ENCODE measurements at places on chromosomes 13 and 19.

DNA sequence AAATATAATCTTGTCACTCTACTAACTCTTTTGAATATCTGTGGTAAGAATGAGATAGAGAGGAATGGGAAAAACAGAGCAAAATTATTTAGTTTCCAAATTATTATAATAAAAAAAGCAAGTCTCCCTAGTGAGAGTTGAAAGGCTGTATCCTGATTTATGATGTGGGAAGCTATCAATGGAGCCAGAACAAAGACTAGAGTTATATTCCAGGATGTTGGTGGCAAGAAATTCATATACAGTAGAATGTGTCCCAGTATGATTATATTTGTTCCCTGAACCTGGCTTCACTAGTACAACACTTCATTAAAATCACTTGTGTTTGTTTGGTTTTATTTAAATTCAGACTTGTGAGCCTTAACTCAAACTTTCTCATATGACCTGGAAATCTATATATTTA is 630.3 kb downstream of the GPC5 start:
- no peak for DNase-seq

DNA sequence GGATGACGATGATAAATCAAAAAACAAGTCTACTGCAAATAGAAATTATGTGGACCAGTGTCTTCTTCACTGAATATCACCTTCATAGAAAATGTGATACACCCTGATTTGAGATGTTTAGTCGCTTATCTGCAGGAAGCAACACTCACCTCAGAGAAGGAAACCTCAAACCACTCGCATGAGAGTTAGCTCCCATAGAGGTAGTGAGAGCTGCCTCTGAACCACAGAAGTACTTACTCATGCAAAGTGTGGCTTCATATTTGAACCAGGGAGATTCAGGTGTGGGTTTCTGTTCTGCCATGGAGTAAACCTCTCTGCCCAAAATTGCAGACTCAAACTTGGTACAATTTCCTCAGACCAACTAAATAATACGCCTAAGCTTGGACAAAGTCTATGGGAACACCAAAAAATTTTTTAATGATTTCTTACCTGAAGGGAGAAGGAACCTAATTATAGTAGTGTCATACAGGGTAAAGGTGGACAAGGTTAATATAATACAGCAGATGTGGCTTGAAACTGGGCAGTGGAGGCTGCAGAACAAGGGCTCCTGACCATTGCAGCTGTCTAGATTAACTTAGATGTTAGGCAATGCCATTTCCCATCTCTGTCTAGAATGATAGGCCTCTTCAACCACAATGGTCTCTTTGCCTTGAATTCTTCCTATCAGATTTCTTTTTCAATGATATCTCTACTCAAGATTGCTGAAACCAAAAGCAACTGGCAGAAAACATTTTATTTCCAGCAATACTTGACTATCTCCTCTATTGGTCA is 29.6 kb upstream of the RCBTB2 start:
- DNase-seq = no peak

DNA sequence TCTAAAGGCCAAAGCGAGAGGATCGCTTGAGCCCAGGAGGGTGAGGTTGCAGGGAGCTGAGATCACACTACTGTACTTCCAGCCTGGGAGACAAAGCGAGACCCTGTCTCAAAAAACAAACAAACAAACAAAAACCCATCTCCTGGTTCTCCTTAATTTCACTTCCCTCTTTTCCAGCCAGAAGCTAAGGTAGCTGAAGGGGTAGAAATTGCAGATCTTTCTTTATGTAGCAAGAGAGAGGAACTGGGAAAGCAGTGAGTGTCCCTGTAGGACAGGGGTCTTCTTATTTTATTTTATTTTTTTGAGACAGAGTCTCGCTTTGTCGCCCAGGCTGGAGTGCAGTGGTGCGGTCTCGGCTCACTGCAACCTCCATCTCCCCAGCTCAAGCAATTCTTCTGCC is 4.5 kb upstream of the TSPAN16 start:
- no peak for DNase-seq

DNA sequence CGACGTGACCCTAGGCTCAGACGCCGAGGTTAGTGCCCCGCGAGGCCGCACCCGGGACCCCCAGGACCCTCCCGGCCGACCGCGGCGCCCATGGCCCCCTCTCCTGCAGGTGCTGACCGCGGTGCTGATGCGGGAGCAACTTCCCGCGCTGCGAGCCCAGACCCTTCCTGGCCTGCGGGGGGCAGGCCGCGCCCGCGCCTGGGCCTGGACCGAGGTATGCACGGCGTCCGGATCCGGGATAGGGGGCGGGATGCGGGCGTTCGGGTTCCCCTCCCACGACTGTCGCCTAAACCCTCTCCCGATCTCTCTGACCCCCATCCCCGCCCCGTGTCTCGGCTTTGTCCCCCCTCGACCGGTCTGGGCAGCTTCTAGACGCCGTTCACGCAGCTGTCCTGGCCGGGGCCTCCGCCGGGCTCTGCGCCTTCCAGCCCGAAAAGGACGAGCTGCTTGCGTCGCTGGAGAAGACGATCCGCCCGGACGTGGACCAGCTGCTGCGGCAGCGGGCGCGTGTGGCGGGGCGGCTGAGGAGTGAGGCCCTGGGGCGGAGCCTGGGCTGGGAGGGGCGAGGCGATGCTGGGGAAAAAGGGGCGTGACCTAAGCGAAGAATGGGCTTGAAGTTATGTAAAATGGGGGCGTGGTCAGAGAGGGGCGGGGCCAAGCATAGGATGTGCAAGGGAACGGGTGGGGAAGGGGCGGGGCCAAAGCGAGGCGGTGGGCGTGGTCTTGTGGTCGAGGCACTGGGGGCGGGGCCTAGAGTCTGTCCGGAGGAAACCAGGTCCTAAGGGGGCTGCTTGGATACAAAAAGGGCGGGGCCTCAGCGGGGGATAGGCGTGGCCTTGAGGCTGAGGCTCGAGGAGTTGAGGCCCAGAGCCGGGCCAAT is 16.0 kb upstream of the COLGALT1 start:
- peak; percentile 57 for DNase-seq

DNA sequence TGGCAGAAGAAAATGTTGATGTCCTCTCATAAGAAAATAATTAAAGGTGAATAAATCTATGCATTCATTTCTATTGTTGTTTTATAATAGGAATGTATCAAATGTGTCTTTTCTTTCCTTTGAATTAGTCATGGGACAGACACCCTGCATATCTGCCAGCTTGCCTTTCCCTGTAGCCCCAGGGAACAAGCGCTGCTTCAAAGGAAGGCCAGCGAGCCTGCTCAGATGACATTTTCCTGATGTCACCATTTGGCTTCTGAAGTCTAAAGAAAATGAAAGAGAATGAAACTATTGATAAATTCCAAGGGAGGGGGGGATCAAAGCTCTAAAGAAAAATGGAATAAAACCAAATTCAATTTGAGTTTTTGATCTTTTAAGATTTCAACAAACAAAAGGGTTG is 574.8 kb downstream of the IRS2 start:
- DNase-seq = no peak

DNA sequence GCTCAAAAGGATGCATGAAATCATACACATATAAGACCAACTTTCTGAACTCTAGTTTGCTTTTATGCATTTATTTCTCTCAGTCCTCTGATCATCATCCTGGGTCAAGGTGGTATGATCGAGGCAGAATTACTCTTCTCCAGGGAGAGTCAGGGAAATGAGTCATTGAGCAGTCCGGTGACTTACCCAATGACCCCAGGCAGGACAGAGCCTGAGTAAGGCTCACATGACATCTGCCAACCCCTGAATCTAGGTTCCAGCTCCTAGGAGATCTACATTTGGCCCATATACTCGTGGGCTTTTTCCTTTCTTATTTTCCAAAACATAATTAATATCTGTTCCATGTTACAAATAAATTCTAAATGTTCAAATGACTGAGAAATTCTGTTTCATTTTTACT is 502.3 kb downstream of the FOXO1 start:
- DNase-seq = no peak

DNA sequence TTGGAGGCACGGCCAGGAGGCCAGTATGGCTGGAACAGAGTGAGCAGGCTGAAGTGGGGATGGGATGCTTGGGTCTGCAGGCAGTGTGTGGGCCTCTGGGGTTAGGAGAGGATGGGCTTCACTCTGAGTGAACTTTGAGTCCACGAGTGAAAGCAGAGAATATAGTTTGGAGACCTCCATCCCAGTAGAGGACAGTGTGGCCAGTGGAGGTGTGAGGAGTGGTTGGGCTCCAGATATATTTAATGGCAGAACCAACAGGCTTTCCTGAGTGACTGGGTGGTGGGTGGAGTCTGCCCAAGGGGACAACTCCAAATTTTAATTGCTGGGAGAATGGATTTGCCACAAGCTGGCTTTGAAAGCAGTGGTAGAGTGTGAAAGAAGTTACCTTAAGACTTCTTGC is 27.3 kb downstream of the GATAD2A start:
- DNase-seq = no peak

- no peak for DNase-seq
Observed at GRCh38 chr19:1270213-1270853, 1.2 kb downstream of the CIRBP start.

DNA sequence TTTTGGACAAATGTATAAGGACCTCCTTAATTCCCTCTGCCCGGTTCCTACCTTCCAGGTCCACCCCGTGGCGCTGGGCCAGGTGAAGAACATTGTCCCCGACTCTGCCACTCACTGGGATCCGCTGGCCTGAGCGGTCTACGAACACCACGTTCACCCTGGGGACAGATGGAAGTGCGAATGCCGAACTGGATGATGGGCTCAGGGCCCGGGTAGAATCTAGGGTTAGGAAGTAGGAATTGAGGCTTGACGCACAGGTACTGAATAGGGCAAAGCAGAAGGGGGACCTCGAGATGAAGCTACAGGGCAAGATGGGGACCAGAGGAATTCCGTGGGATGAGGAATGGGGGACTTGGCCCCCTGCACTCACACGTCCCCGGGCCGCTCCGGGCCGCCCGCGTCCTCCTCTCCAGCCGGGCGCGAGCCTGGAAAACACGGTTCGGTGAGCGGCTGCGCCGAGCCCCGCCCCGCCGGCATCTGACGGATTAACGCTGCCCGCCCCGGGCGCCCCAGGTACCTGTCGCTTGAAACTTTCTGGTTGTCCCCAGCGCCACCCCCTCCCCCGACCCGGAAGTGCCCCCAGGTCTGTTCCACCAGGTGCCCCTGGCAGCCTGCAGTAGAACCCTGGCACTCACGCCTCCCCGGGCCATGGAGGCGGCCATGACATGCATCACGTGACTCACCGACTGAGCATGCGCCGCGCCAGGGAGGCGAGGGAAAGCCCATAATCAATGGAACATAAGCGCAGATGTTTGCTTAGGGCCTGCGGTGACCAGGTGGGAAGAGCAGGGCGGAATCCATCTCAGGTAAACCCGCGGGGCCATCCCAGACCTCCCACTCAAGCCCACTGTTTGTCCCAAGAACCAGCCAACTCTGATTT is at the start of gene FDX2:
Gene FDX2 (minus strand): TSS at position 681 of the 880 bp plus-strand sequence. CDS start 19 bp downstream, at position 662.
- peak; percentile 83 for DNase-seq

DNA sequence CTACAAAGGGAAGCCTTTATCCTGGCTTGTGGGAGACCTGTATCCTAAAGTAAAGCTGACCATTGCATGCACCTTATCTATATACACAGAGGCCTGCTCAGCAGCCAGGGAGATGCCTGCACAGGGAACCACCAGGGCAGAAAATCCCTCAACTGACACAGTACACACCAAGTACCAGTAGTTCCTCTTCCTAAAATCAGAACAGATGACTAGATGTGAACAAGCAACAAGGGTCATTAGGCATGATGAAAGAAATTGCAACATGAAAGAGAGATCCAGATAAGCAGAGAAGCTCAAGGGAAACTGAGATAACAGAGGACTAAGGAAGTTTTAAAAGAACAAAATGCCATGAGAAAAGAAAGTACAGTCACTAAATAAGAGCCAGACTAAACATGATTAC is 39.7 kb upstream of the SLC7A9 start:
- DNase-seq = no peak

- DNase-seq = peak; percentile 5
Observed at GRCh38 chr19:40139533-40140287, 49.0 kb upstream of the ZNF780A start.

DNA sequence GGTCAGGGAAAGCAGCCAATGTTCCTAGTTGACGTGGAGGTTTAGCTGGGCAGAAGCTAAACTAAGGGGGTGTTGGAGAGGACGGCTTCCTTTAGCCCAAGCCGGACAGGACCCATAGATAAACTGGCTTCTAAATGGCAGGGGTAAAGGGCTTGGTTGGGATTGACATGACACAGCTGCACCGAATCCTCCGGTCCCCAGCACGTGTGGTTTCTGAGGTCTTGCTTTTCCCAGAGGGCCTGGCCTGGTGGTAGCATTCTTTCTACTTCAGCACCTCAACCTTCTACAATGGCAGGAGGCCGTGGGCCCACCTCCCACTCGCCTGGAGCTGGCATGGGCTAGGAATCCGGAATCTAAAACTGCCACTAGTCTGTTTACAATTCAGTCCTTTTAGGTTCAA is 163.0 kb downstream of the FGF9 start:
- DNase-seq = no peak

- DNase-seq = no peak
Observed at GRCh38 chr19:6373813-6374108, 1.2 kb downstream of the ALKBH7 start.

DNA sequence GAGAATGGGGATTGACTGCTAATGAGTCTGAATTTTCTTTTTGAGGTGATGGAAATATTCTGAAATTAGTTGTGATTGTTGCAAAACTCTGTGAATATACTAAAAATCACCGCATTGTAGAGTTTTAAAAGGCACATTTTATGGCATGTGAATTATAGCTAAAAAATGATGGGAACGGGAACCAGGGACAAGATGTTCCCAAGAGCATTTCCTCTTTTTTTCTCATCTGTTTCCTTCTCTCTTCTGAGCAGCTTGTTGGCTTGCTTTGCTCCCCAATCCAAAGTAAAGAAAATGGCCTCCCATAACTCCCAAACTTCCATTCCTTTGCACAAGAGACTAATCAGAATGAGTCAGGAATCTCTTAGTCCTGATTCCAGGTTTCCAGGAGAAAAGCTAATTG is 459.2 kb downstream of the TSHZ3 start:
- DNase-seq = no peak

Data from NCI-H2081 treated with DMSO at 0.1 percent for 48 hours (cell line).